HepG2 (cell line): ENCODE measurements at places on chromosomes 5 and 9.

DNA sequence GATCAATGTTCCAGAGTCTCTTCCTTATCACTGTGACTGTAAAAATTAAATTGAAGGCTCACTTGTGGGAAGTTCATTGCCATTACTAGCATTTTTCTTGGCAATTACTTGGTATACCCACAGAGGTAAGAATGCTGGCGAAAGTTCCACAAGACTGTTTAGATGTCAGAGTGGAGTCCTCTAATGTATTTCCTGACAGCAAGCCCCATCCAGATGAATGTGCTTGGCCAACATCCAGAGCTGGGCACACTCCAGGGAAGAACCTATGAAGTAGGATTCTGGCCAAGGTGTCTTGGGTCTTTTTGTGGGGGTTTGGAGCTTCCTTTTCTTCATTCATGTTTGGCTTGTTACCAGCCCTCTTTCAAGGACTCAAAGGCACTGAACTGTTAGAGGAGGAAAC, 473.6 kb downstream of the DMAC1 start:
- DNase-seq, result no peak

GRCh38 chr5:150490754-150491153, 17.2 kb upstream of the NDST1 start:
- DNase-seq, result no peak

GRCh38 chr9:125161284-125161918, 18.1 kb upstream of the SCAI start:
- no peak for DNase-seq

DNA sequence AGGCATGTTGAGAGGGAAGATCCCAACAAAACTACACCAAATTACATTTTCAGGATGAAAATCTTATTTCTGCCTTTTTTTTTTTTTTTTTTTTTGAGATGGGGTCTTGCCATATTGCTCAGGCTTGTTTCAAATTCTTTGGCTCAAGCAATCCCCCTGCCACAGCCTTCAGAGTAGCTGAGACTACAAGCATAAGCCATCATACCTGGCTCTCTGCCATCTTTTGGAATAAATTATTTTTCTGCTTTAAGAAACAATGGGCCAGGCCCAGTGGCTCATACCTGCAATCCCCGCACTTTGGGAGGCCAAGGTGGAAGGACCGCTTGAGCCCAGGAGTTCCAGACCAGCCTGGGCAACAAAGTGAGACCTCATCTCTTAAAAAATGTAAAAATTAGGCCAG, 14.3 kb downstream of the AFF4 start:
- no peak for DNase-seq

DNA sequence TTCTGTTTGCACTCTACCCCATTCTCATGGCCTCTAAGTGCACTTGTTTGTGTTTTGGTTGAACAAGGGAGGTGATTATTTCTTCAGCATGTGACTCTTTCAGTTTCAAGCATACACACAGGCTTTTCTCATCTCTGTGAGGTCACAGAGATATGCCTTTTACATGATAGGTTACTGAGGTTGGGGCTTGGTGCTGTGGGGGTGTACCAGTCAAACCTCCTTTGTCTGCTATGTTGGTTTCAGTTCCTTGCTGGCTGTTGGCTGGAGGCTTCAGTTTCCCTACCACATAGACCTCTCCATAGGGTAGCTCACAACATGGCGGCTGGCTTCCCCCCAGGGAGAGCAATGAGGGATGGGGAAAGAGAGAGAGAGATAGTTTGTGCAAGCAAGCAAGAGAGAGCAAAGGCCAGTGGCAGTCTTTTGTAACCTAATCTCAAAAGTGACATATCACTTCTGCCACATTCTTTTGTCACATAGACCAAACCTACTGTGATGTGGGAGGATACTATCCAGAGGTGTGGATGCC, 96.7 kb upstream of the SEMA6A start:
- DNase-seq, result peak; percentile 56
